ENCODE measurements at places on chromosomes 6 and 20.

GRCh38 chr6:118933855-118934460, 1.0 kb downstream of the MCM9 start:
- no peak for DNase-seq

DNA sequence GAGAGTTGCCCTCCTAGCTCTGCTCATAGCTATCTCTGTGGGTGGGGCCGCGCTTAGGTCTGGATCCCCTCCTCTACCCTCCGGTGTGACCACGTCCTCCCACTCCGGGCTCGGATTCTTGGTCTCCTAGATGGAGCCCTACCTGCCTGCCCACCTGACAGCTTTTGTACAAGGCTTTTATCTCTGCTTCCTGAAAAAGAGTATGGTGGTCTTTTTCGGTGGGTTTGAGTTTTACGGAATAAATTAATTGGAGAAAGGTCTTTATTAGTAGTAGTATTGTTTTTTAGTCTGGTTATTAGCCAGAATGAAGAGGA, 773 bp downstream of the SMAP1 start:
- no peak for DNase-seq

DNA sequence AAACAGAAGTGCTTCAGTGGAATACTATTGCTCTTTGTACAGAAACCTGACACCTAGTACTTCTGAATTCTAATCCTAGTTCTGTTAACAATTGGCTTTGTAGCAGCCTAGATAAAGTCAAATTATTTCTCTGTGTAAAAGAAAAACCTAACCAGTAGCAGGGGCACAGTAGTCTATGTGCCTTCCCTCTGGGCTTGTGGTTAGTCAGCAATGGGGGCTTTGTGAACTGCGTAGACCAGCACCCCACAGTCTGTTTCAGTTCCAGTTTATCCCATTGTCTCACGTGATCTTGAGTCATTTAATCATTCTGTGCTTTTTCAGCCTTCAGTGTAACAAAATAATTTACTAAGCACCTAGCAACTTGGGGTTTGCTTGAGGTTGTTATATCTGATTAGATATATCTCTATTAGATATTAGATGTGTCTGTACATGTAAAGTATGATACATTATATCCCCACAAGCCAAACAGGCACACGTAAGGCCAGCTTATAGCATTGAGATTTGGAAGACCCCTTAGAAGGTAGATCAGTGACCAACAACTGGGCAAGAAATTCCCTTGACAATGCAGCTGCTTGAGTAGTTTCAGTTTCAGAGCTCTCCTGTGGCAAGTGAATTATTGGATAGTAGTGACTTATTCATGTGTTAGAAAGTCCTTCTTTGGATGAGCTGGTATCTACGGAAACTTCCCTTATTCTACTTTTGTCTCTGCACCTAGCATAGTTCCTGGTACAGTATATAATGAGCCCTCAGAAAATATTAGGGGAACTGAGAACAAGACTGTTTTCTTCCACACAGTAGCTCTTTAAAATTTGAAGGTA, 27.9 kb upstream of the CCR6 start:
- DNase-seq: no peak

GRCh38 chr20:1341561-1342265, 12.8 kb upstream of the SDCBP2 start:
- no peak for DNase-seq

DNA sequence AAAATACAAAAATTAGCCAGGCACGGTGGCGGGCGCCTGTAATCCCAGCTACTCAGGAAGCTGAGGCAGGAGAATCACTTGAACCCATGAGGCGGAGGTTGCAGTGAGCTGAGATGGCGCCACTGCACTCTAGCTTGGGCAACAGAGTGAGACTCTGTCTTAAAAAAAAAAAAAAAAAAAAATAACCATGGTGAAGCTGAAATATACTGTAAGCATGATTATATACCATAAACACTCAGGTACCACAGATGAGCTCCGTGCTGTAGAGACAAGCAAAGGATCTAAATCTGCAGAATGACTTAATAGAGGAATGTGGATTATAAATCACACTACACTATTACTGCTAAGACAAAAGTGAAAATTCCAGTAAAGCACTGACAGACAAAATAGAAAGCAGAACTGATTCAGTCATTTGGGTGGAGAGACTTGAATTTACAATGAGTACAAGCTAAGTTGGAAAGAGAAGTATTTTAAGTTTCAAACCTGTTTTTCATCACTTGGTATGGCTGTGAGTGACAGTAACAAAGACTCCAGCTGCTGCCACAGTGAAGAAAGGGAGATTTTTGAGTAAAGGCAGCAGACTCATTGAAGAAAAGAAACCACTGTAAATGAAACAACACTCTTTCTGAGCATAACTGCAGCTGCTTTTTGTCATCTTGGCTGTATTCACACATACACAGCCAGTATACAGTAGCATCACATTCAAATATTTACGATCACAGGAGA, 322.1 kb downstream of the RNGTT start:
- no peak for DNase-seq

DNA sequence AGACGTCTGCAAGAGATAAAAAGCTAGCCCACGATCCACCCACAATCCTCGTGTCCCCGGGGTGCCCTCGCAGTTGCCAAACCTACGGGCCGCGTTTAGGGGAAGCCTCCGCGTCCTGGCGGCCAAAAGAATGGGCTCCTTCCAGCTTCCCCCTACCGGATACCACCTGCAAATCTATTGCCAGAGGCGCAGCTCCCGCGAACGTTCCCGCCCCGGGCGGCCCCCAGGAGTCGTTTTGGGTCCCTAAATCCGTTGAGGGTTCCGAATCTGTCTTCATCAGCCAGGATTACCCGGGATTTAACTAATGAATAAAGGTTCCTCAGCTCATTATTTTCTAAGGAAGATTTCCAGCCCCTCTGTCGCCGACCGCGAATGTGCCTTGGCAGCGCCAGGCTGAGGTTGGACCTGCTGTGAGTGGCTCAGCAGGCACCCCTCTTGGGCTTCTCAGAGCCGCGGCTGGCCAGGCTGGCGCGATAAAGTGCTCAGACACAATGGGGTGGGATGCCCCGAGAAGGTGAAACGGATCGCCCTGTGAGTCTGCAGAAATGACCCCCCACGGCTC, 2.8 kb upstream of the VSX1 start:
- DNase-seq: no peak

DNA sequence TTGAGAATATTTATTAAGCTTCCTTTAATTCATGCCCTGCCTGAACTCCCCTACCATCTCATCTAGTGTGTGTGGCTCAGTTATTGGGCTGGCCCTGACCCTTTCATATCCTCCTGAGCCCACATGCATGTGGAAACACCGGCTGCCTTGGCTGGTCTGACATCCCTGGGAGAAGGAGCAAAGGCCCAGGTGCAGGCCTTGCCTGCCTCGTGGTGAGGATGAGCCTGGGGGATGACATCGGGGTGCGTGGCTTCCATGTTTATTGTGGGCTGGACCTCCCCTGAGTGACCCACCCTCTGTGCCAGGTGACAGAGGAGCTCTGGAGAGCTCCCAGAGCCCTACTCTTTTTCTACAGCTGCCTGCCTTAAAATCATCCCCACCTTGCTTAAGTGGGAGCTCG, 69.1 kb downstream of the FOXA2 start:
- DNase-seq: no peak

GRCh38 chr6:111468329-111469012, 14.5 kb downstream of the REV3L start:
- DNase-seq: no peak

- DNase-seq: no peak
These were observed 7.0 kb upstream of the KIFC1 start for GRCh38 chr6:33384581-33385020.

DNA sequence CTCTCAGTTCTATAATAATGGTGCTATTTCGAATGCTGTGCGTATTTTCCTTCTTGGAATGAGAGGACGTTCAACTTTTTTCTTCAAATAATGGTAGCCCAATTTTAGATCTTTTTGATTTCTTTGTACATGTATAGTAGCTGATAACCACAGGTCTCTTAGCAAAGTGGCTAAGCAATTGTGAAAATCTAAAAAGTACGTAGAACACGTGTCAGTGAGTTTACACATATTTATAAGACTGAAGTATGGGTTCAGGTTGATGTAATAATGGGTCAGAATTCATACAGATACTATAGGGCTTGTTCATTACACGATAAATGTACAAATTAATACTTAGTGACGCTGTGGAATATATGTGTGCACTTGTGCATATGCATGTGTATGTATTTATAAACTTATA, 1.3 kb downstream of the SMIM13 start:
- DNase-seq: no peak

- no peak for DNase-seq
These were observed 409.9 kb upstream of the SPTLC3 start for GRCh38 chr20:12598894-12599293.

DNA sequence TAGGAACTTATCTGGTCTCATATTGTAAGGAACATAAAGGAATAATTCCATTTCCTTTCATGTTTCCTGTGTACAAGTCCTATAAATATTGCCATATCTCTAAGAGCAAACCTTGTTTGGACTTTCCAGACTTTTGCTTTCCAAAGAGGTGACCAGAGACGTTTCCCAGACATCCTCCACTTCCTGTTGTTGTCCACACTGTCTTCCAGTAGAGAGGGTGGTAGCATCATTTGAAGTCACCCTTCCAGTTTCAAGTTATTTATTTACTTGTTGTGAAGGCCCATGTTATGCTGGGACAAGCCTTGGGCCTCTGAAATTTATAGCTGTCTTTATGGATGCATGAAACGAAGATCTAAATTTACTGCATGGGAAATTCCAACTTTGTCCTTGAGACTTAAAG, 10.6 kb upstream of the TGM3 start:
- no peak for DNase-seq

DNA sequence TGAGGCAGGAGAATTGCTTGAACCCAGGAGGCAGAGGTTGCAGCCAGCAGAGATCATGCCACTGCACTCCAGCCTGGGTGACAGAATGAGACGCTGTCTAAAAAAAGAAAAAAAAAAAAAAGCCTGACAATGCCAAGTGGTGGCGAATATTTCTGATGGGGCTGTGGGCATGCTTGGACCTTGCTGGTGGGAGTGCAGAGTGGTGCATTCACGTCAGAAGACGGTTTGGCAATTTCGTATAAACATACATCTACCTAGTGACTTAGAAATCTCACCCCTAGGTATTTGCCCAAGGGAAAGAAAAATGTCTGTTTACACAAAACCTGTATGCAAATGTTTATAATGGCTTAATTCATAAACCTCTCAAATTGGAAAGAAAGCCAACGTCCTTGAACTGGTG, 33.6 kb downstream of the CTCFL start:
- DNase-seq: no peak

DNA sequence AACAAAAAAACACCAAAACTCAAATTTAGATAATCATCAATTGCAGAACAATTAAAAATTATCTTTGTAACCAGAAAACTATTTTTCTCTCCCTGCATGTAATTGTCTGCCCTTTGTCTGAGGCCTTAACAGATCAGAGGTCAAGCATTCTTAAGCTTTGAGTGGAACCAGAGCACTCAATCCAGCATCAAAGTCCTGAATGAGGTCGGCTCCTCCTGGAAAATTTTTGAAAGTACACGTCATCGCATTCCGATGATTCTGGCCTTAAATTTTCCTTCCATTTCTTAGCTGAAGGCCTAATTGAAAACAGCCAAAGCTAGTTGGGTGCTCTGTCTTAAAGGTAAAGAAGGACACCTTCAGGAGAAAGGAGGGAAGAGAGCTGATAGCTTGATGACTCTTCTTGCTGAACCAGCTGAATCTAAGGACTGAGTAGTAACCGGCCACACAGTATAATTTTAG, 510.2 kb upstream of the SULF2 start:
- peak; percentile 49 for DNase-seq

GRCh38 chr6:117397536-117398227, 28.1 kb downstream of the ROS1 start:
- no peak for DNase-seq

DNA sequence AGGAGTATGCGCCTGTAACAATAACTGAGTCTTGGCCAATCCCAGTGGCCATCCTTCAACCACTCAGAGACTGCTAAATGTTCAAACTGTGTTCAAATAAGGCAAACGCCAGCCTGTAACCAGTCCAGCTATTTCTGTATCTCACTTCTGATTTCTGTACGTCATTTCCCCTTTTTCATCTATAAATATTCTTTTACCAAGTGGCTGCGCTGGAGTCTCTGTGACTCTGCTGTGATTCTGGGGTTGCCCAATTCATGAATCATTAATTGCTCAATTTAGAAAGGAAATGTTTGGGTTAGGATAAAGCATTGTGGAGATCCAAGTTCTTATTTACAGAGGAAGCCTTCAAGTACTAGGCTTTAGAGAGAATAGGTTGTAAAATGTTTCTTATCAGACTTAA, 89.8 kb upstream of the UST start:
- DNase-seq: no peak

- no peak for DNase-seq
These were observed 22.3 kb downstream of the KCNB1 start for GRCh38 chr20:49460131-49460530.

DNA sequence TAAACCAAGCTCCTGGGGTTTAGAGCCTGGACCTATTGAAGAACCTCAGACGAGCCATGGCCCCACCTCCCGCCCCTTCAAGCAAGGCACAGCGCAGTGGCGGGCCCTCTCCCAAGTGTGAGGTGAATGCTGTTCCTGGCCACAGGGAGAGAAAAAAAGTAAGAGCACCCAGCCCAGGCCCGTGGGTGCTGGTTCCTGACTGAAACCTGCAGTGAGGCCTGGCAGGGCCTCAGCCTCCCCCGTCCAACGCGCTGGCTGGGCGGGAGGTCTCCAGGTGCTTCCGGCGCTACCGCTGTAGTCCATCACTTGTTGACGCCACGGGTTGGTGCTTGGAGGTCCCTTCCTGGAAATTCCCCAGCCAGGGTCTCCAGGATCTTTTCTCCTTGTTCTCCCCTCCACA, 5.5 kb upstream of the FAM83C start:
- no peak for DNase-seq

DNA sequence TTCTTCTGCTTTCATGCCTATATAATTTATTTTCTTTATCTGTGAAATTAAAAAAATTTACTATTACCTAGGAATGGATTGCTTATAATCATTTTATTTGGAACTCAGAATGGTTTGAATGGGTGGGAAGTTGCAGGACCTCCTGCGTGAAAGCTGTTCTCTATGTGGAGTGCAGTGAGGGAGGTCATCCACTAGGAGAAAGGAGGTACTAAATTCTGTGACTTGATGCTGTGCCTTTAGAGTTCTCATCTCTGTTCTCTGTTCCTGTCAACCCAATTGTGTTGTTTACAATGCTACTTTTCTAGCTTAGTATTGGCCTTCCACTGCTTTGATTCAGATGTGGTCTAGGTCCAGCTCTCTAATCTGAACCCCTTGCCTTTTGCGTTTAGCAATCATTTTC, 65.0 kb upstream of the HIVEP1 start:
- no peak for DNase-seq

- DNase-seq: no peak
These were observed 149.5 kb upstream of the SASH1 start for GRCh38 chr6:148193063-148193680.

DNA sequence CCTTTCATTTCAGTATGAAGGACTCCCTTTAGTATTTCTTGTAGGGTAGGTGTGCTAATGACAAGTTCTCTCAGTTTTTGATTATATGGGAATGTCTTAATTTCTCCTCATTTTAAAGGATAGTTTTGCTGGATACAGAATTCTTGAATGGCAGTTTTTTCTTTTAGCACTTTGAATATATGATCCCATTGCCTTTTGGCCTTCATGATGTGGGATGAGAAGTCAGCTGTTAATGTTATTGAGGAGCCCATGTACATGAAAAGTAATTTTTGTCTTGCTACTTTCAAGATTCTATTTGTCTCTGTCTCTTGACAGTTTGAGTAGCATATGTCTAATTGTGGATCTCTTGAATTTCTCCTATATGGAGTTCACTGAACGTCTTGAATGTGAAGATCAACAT, 30.9 kb downstream of the RSPH3 start:
- no peak for DNase-seq
